IPS DF 19.7 (cell line): ENCODE measurements at places on chromosomes 5 and 9.

DNA sequence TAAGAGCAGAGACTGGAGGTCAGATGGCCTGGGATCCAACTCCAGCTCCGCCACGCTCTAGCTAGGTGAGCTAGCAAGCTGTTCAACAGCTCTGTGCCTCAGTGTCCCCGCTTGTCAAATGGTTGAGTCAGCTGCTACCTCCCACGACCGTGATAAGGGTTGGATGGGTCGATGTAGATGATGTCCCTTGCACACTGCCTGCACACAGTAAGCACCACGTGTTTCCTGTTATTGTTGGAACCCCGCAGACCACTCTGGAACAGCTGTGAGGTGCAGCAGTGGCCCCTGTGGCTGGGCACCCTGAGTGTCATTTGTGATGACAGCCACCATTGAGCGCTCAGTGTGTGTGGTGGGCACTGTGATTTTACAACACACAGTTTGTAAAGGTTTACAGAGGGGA lies 54.0 kb upstream of the CTSL start:
- no peak for DNase-seq

DNA sequence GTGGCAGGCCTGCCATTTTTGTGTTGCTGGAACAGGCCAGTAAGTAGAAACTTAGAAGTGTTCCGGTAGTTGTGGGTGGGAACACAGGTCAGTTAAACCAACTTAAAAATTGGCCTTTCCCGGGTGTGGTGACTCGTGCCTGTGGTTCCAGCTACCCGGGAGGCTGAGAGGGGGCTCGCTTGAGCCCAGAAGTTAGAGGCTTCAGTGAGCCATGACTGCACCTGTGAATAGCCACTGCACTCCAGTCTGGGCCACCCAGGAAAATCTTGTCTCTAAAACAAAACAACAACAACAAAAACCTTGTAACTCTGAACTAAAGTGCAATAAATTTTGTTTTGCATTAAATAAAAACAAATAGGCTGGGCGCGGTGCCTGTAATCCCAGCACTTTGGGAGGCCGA lies 1.4 kb upstream of the NHP2 start:
- DNase-seq = no peak

DNA sequence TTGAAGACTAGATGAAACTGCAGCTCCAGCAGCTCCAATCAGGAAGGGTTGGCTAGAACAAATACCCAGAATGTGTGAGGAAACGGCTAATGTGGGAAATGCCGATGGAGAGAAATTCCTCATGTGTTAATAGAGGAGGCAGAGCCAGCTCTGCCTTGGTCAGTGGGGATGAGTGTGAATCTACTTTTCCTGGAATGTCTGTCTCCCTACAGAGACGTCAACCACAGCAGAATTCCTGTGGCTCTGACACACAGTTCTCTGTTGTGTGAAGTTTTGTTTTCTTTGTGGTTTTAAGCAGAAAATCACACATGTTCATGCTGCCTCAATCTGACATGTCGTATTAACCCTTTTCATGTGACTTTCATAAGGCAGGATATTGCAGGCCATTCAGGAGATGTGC lies 476.6 kb upstream of the WWC1 start:
- DNase-seq = peak; percentile 61

DNA sequence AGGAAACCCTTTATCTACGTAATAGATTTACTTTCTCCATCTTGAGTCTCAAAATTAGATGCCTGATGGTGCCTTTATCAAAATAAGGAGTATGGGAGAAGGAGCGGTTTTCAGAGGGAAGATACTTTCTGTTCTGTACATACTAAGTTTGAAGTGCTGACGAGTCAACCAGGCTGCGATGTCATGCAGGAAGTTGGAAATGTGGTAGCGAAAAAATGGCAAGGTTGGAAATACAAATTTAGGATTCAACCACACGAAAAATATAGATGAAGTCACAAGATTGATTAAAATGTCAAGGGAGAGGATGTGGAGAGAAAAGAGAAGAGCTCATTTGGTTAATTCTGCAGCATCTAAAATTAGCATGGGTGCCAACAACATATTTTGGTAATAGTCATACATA lies 129.5 kb downstream of the FOXD1 start:
- DNase-seq = no peak

DNA sequence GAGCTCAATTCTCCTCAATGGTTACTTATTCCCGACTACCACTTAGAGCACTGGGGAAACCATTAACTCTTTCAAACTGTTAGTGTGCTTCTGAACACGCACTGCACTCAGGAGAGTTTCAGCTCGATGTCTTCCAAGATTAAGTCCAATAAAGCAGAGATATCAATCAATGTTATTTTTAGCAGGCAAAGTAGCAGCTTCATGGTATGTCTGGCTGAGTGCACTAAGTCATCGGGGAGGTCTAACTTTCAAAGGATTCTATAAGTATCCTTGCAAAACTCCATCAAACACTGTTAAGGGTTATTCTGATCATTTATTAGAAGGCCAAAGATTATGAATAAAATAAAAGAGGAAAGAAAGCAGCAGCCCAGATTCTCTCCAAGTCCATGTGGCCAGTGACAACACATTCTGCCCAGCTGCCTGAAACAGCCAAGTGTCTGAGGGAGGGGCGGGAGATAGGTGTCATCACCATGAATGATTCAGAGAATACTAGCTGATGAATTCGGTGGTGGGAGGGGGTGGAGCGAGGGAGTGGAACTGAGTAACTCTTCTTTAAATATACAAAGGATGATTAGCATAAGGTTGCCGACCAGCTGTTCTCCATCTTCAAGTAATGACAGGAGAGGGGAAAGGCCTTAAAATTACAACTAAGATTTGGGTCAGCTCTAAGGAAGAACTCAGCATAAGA lies 21.3 kb downstream of the NREP start:
- DNase-seq = peak; percentile 23

GRCh38 chr9:129434187-129434586 lies 186.7 kb downstream of the C9orf50 start:
- no peak for DNase-seq
